ENCODE measurements at places on chromosomes 1 and 21.

DNA sequence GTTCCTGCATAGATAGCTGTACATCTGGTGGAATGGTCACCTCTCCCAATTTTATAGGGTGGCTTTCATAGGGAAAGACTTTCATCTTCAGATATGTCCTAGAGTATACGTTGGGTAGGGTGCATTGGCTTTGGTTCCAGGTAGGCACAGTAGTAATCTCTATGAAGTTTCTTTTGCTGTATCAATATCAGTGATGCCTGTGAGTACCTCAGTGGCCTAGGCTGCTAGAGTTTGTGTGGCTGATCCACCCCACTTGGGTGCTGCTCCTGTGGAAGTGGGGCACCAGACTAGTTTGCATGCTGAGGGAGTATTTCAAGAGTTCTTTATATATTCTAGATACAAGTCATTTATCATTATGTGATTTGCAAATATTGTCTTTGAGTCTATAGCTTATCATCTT is 370.5 kb upstream of the VAMP3 start:
- no peak for DNase-seq

DNA sequence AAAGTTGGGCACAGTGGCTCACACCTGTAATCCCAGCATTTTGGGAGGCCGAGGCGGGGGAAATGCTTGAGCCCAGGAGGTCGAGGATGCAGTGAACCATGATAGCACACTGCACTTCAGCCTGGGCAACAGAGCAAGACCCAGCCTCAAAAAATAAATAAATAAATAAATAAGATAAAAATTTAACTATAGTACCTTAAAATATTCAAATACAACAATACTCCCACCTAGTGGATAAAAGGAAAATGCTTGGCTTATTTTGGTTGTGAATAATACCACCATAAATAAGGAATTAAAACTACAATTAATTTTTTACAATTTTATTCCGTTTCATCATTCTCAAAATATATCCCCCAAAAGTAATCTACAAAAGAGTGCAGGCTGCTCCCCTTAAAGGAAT is 8.1 kb downstream of the PSMG1 start:
- no peak for DNase-seq

DNA sequence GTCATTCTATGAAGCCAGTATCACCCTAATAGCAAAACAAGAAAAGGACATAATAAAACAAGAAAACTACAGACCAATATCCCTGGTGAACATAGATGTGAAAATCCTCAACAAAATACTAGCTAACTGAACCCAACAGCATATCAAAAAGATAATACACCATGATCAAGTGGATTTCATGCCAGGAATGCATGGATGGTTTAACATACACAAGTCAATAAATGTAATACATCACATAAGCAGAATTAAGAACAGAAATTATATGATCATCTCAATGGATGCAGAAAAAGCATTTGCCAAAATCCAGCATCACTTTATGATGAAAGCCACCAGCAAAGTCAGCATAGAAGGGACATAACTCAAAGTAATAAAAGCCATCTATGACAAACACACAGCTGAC is 6.5 kb upstream of the PM20D1 start:
- DNase-seq = no peak

- DNase-seq = no peak
These were observed 27.9 kb downstream of the UTP25 start for GRCh38 chr1:209855623-209856022.

DNA sequence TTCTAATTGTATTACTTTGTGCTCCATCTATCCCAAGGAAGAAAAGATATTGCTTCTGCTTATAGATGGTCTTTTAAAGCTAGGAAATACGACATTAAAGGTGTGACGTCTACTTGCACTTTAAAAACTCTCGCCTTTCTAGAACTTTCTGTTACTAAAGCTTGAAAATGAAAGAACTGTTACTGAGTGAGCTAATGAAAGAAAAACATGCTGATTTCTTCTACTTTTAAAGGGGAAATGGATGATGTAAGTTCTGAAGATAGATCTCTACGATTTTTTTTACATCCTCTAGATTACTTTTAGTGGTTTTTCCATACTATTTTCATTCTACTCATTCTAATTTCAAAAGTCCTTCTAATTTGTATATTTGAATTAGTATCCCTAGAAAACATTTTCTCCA is 387.5 kb downstream of the USP25 start:
- DNase-seq = no peak

DNA sequence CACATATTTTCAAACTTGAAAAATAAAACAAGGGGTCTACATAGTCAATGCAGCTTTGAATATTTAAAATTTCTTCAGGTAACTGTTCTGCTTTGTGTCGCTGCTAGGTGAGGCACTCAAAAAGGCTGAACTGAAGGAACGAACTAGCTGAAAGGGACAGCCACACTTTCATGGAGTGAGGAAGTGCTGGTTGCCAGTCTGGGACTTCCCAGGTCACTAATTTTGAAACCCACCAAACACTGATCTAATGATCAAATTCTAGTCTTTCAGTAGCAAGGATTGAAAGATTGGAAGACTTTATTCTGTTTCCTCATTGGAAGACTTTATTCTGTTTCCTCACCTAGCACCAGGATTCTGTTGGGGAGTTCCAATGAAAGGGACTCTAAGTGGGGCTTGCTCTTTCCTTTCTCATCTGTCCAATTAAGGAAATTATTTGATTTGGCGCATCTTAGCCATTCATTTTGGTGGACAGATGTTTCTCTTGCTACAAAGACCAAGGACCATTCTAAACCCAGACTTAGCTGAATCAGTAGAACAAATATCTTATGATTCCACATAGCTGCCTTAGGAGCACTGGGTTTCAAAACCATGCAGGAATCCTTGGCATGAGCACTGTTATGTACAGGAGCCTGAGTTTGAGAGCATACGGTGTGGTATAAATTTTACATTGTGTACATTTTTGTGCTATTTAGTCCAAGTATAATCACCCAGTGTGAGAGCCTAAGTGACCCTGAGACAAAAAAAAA is 10.9 kb upstream of the ARID1A start:
- DNase-seq = no peak

DNA sequence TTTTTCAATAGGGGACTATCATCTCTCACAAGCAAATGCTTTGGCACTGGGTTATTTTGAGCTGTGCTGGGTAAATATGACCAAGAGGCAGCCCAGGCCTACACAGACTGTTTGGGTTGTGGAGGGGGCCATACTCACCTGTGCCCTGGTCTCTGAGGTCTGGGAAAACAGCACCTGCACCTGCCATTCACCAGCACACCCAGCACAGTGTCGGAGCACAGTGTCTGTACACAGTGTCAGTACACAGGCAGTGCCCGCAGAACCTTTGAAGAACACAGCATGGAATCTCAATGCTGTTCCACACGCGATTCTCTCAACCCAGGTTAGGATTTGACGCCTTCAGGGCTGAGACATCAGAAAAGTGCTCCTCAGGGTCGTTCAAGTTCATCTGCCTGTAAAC is 35.0 kb upstream of the FAM89A start:
- DNase-seq = no peak

- DNase-seq = no peak
These were observed 9.7 kb downstream of the SELE start for GRCh38 chr1:169724168-169724567.

GRCh38 chr1:111992476-111992875 is 3.0 kb upstream of the KCND3 start:
- no peak for DNase-seq

DNA sequence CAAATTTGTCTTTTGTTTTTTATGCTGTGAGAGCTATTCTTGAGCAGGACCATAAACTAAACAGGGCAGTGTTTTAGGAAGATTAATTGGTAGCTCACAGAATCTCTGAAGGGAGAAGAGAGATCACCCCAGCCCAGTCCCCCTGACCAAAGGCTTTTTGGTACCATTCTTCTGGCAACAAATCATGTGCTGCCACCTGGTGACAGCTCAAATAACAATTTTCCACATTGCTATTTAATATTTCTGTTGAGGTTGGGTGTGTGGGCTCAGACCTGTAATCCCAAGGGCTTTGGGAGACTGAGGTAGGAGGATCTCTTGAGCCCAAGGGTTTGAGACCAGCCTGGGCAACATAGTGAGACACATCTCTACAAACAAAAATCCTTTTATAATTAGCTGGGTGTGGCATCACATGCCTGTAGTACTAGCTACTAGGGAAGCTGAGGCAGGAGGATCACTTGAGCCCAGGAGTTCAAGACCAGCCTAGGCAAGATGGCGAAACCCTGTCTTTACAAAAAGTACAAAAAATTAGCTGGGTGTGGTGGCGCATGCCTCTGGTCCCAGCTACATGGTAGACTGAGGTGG is 2.2 kb upstream of the TESK2 start:
- DNase-seq = peak; percentile 54

- no peak for DNase-seq
These were observed 33.9 kb downstream of the UCHL5 start for GRCh38 chr1:193025218-193025617.

GRCh38 chr1:247293047-247293446 is 37.2 kb downstream of the VN1R5 start:
- no peak for DNase-seq

GRCh38 chr1:167711797-167712196 is 10.0 kb upstream of the MPZL1 start:
- no peak for DNase-seq

GRCh38 chr1:238111081-238111480 is 220.4 kb upstream of the ZP4 start:
- no peak for DNase-seq

DNA sequence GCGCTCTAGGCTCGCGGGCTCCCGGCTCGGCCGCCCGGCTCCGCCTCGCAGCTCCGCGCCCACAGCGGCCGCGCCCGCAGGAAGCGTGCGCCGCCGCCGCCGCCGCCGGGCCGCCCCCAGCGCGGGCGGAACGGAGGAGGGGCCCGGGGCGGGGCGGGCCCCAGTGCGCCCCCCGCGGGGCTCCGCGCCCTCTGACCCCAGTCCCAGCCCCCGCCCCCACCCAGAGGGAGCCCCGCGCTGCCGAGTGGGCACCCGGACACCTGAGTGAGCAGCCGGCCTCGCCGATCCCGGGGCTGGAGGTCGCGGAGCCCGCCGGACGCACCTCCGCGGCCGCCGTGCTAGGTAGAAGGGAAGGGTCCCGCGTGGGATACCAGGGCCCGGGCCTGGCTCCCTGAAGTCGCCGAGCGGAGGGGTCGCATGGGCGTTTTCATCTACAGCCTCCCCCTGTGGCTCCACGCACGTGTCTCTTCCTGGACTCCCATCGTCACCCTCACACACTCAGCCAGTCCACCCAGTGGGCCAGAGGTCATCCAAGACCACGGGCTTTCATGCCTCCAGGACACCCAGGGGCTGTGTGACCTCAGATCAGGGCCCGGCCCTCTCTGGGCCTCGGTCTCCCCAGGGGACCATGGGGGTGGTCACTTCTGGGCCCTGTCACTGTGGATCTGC is at the start of gene SDC3:
SDC3 (minus strand) TSS at position 63 of the 669 bp plus-strand sequence. CDS start 172 bp downstream, outside the sequence.
- DNase-seq = no peak
